ENCODE measurements at places on chromosomes 5 and 9.

GRCh38 chr5:114185274-114185673 lies 176.6 kb upstream of the KCNN2 start:
- DNase-seq, result no peak

GRCh38 chr5:10464173-10464572 lies 22.5 kb downstream of the ROPN1L start:
- DNase-seq, result no peak

DNA sequence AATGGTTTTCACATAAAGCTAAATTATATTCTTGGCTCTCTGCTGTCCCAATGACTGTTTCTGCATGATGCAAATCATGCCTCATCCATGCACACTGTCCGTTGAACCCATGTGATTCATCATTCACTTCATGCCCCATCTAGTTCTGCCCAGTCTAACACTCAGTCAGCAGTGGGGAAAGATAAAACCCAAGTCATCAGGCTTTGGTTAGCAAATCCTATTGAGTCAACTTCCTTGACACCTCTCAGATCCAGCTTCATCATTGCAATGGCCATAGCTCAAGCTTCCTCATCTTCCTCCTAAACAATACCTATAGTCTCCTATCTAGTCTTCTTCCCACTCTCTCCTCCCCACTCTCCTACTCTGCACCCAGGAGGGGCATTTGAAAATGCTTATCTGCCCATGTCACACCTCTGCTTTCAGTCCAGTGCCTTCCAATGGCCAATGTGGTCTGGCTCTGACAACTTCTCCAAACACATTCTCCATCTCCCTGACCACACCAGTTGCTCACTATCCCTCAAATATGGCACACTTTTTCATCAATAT lies 266.0 kb upstream of the TRIM32 start:
- DNase-seq, result no peak

- no peak for DNase-seq
These were observed 39.6 kb upstream of the SH3PXD2B start for GRCh38 chr5:172493906-172494305.

DNA sequence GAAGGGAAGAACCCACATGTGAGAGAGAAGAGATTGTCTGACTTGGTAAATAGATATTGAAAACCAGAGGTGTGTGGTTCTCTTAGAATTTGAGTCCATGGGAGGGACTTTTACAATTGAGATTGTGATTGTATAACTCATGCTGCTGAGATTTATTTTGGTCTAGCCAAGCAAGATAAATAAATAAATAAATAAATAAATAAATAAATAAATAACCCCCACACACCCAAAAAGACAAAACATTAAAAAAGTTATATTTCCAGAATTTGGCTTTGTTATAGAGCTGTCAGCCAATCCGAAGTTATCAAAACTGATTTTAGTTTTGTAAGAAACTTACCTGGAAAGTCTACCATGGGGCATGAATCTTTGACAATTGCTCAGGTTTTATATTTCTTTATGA lies 416.6 kb downstream of the ZSWIM6 start:
- no peak for DNase-seq

GRCh38 chr5:139212906-139213305 lies 14.7 kb upstream of the SIL1 start:
- DNase-seq, result no peak

DNA sequence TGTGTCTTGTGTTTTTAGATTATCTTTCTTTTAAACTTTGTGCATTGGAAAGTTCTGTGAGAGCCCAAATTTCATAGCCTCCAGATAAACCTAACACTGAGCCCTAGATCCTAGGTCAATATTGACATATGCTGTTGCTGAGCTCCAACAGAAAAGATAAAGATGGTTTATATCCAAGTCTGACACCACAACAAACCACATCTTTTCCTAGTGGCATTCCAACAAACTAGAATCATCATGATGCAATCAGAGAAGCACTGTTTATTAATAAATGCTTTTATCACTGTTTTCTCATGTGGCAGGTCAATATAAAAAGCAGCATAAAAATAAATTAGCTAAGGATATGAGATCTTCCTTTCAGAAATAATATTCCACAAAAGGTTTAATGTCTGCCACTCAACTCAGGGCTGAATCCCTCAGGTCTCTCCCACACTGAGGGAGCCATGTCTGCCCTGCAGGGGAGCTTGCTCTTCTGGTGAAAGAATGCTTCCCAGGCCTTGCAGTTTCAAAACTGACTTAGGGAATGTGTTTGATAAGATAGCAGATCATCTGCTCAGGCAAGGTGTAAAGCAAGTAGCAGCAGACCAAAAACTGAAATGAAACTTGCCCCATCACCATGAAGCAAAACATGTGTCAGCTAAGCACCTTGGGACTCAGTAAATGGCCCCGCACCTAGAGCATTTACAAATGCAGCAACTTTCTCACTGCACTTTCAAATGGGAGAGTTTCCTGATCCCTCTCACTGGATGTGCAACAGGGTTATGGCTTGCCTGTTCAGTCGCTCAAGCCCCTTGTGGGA lies 493.0 kb downstream of the AGTPBP1 start:
- no peak for DNase-seq

GRCh38 chr5:161745392-161745791 lies 59.9 kb downstream of the GABRA6 start:
- DNase-seq, result no peak

DNA sequence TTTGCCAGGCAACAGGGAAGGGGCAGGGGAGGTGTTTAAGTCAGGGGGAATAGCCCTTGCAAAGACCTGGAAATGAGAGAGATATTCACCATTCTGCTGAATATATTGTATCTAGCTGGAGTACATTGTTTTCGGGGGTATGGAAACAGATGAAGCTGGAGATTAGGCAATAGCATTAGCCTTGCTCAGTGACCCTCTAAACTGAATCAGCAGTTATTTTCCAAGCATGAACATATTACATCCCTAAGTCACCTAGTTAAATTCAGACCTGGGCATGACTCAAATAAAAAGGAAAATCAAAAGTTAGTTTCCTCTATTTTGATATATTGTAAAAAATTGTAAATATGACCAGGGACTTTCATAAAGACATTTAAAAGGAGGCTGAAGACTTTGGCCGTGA lies 544.6 kb upstream of the TRPC7 start:
- no peak for DNase-seq

DNA sequence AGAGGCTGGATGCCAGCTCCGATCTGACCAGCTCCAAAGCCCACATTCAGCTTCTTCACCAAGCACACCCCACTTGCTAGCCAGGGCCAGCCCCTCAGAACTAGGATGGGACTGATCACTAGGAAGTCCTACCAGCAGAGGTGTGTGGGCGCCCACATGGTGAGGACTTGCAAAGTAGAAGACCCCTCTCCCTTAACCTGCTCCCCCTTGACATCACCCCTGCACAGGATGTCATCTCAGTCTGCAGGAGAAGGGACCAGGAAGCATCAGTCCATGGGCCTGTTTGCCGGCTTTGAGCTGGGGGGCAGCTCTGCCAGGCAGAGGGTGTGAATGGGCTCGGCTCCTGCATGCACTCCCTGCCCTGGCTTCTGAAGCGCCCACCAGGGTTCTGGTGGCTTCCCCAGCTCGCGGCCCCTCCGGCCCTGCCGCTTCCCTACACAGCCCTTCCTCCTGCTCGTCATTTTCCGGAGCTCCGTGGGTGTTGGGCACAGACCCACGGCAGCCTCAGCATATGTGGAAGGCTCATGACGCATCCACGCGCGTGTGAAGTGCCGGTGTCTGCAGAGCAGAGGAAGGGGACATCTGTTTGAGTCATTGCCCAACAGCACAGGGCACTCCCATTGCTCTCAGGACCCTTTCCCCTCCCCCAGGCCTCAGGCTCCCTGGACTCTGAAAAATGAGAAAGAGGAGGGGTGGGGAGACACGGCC lies 3.7 kb upstream of the FAM78A start:
- DNase-seq, result no peak
